ENCODE measurements at places on chromosomes 7 and 10. TPM values are rescaled to one million over a fixed set of nuclear protein-coding genes. Genes with fewer than 3 reads are reported as not detected.

CYP3A4 gene
- not detected for total RNA-seq

GRCh38 chr10:74771054-74771453, 55.3 kb upstream of the KAT6B start:
- no peak overlapping the region for H3K27ac ChIP-seq
- H3K27me3 ChIP-seq = no peaks in the 10 kb centered on the region
- no peaks in the 10 kb centered on the region for H3K36me3 ChIP-seq
- no peak overlapping the region for H3K4me3 ChIP-seq

DNA sequence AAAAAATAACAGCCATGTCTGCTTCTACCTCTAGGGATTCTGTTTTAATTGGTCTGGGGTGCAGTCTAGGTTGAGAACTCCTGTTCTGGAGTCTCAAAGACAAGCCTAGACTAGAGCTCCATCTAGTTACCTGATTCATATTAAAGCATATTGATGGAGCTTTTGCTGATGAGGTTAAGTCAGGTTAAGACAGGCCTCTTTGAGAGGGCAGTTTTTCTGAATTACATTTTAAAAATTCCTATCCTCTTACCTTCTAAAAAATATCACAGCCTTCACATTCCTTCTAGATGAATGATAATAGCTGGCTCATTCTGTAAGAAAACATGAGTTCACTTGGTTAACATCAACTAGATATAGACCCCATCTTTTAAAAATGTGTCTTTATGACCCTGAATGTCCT, 28.9 kb downstream of the MGAM start:
- H3K27me3 ChIP-seq = no peaks in the 10 kb centered on the region
- H3K27ac ChIP-seq = no peak overlapping the region
- H3K4me1 ChIP-seq = no peaks in the 10 kb centered on the region
- no peak for DNase-seq
- H3K4me3 ChIP-seq = no peak overlapping the region

- H3K4me1 ChIP-seq = peaks cover 71% of the 10 kb centered on the region
- H3K27ac ChIP-seq = no peak overlapping the region
- no peak for DNase-seq
- H3K36me3 ChIP-seq = no peaks in the 10 kb centered on the region
- no peaks in the 10 kb centered on the region for H3K27me3 ChIP-seq
Observed at GRCh38 chr10:103986360-103986759, 19.4 kb downstream of the SLK start.

- peaks cover 8% of the 10 kb centered on the region for H3K36me3 ChIP-seq
Observed at GRCh38 chr7:38736138-38736537, 105.0 kb upstream of the AMPH start.

DNA sequence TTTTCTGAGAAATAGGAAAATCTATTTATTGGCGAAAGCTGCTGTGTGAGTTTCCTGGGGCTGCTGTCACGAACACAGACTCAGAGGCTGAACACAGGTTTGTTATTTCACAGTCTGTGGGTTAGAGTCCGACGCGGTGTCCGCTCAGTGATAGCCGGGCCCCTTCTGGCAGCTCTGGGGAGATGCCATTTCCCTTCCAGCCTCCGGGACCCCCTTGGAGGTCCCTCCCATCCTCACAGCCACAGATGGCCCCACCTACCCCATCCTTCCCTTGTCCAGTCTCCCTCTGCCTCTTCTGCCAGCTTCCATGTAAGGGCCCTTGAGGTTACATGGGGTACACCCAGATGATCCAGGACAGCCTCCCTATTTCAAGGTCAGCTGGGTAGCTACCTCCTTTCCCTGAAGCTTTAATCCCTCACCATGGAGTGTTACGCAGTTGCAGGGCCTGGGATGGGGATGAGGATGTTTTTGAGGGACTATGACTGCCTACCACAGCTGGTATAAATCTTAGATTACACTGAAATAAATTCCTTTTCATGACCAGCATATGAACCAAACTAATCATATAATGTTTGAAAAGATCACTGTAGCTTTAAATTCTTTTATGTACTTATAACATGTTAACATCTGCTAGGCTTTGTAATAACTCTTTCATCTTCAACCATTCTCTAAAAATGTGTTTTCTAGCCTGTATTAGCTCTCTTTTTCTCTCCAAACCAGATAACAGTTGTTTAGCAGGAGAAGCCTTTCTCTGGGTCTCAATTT, 98.5 kb downstream of the WDR37 start:
- H3K4me3 ChIP-seq = no peak overlapping the region
- H3K27me3 ChIP-seq = no peaks in the 10 kb centered on the region
- H3K4me1 ChIP-seq = no peaks in the 10 kb centered on the region
- DNase-seq = peak; percentile 80
- no peaks in the 10 kb centered on the region for H3K36me3 ChIP-seq

GRCh38 chr7:41046776-41047175, 656.1 kb downstream of the INHBA start:
- no peak for DNase-seq
- no peak overlapping the region for H3K4me3 ChIP-seq
- no peaks in the 10 kb centered on the region for H3K4me1 ChIP-seq
- peak overlapping the region; percentile 24 for H3K27ac ChIP-seq

- H3K27me3 ChIP-seq = no peaks in the 10 kb centered on the region
- H3K4me3 ChIP-seq = no peak overlapping the region
- H3K4me1 ChIP-seq = peaks cover 7% of the 10 kb centered on the region
- no peak overlapping the region for H3K27ac ChIP-seq
- no peak for DNase-seq
- H3K36me3 ChIP-seq = peaks cover 5% of the 10 kb centered on the region
Observed at GRCh38 chr7:1170741-1171501, 10.9 kb upstream of the ZFAND2A start.

DNA sequence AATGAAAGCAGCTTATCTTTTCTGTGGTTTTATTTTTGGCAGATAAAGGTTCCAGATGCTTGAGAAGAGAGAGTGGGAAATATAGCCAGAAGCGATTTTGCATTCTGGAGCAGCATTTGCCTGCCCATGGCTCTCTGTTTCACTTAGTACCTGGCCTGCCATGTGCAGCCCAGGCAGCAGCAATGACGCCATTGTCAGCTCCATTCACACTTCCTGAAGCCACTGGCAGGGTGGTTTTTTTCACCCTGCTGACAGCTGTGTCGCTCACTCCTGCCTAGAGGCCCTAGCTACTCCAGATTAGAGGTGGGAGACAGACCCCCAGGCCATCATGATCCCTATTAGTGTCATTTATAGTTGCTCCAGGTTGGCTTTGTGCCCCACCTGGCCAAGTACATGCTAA, 30.1 kb upstream of the NEUROD6 start:
- H3K4me1 ChIP-seq = no peaks in the 10 kb centered on the region
- no peaks in the 10 kb centered on the region for H3K36me3 ChIP-seq
- DNase-seq = no peak
- no peak overlapping the region for H3K4me3 ChIP-seq
- H3K27me3 ChIP-seq = no peaks in the 10 kb centered on the region
- H3K27ac ChIP-seq = no peak overlapping the region

STMP1 gene
- 10.6 TPM for total RNA-seq

GRCh38 chr10:121631365-121632029, 33.3 kb upstream of the FGFR2 start:
- H3K4me1 ChIP-seq = peaks cover 24% of the 10 kb centered on the region
- no peak for DNase-seq
- H3K27ac ChIP-seq = peak overlapping the region; percentile 1
- no peaks in the 10 kb centered on the region for H3K27me3 ChIP-seq
- no peak overlapping the region for H3K4me3 ChIP-seq

DNA sequence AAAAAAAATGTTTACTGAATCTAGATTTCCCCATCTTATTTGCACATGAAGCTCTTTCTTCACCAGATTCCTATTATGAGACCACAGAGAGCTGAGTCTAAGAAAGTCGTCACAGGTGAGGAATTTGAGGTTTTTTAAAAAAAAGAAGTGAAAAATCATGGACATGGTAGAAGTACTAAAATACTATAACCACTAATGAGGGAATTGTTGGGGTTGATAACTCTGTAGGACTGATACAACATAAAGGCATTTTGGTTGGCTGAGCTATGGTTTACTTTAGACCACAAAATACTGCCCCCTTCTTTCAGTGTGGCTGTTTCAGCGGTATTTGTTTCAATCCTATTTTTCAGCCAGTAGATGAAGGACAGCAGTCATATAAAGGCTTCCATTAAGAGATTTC, 1111.3 kb downstream of the TYW1 start:
- no peak for DNase-seq
- no peaks in the 10 kb centered on the region for H3K4me1 ChIP-seq
- H3K36me3 ChIP-seq = no peaks in the 10 kb centered on the region
- no peak overlapping the region for H3K4me3 ChIP-seq
- no peak overlapping the region for H3K27ac ChIP-seq

Measured in esophagus muscularis mucosa (tissue), 4 donors.